ENCODE measurements at places on chromosomes 7 and 10.

GRCh38 chr10:63833411-63834060 lies 312.3 kb downstream of the REEP3 start:
- DNase-seq: no peak

DNA sequence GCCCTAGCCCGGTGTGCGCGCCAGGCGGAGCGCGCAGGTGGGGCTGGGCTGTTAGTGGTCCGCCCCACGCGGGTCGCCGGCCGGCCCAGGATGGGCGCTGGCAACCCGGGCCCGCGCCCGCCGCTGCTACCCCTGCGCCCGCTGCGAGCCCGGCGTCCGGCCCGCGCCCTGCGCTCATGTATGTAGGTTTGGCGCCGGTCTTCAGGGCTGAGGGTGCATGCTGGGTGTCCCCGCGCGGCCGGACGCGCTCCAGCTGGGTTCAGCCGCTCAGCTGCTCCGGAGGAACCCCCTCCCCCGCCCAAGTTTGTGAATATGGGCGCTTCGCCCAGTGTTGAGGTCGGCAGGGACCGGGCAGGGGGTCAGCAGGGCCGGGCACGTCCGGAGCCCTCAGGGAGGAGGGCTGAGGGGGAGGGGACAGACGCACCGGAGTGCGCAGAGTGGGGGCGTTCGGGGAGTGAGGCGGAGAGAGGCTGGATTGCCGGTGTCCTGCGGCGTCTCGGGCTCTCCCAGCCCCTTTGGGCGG lies 559 bp downstream of the VWC2 start:
- DNase-seq: peak; percentile 79

GRCh38 chr10:132520177-132520811 lies 17.3 kb upstream of the INPP5A start:
- no peak for DNase-seq

- DNase-seq: no peak
These were observed 5.5 kb downstream of the GSTO1 start for GRCh38 chr10:104259999-104260774.

DNA sequence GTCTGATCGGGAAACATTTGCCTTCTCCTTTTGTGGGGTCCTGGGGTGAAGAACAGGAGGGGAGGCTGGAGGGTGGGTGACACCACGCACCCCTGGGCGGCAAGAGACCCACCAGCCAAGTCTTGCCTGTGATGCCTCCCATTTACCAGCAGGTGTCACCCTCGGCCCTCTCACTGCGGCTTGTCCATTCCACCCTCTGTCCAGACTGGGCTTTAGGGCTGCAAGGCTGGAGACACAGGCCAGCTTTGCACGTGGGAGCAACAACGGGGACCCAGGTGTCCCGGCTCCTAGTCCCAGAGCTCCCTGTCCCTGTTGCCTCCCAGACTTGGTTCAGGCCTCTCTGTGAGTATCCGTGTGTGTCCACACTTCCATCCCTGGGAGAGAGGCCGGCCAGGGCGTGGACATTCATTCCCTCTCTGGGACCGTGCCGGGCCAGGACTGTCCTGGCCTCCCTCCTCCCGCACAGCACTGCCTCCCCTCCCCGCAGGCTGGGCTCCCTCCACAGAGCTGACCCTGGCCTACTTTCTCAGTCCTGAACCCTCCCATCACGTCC lies 36.2 kb upstream of the GTF2IRD1 start:
- peak; percentile 89 for DNase-seq

GRCh38 chr7:51472873-51473272 lies 156.3 kb upstream of the COBL start:
- no peak for DNase-seq

DNA sequence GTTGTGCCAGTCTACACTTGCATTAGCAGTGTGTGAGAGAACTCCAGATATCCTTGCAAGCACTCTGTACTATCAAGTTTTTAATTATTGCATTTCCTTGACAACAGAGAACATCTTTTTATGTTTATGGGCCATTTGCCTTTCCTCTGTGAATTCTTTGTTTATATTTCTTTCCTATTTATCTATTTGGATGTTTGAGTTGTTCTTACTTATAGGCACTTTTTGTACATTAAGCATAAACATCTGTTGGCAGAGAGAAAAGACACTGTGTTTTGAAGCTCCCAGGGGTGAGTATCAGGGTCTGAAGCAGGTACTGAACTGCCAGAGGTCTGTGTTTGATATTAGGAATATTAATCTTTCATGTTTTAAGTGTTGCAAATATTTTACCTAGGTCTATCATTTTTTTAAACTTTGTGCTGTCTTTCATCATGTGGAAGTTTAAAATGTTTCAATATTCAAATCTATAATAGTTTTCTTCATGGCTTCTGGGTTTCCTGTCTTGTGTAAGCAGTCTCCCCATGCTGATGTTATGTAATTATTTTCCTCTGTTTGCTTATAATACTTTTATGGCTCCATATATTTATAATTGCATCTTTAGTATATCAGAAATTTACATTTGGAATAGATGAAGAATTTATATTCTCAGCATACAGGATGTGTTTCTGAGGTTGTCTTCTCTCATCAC lies 17.7 kb upstream of the PDCD4 start:
- no peak for DNase-seq

- DNase-seq: peak; percentile 43
These were observed 178.0 kb downstream of the ADARB2 start for GRCh38 chr10:1559311-1559710.

GRCh38 chr10:60009710-60010383 lies 103.5 kb upstream of the CCDC6 start:
- no peak for DNase-seq

DNA sequence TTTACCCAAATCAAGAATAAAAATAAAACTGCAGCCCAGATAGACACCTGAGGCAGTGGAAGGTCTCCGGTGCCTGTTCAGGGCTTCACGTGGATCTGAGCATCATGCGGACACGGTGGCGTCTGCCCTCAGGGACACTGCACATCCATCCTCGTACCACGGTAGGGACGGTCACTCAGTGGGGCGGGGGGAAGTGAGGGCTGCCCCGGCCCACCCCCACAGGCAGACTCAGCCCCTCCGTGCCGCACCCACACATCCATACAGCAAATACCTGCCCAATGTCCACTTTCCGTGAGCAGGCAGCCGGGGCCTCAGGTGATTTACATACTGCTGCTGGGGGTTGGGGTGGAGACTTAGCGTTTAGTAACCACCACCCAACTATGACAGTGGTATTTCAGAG lies 207.8 kb downstream of the DIP2C start:
- DNase-seq: no peak

- DNase-seq: no peak
These were observed 11.4 kb downstream of the ELN start for GRCh38 chr7:74039337-74039736.

GRCh38 chr7:157278791-157279724 lies 57.7 kb upstream of the DNAJB6 start:
- DNase-seq: peak; percentile 55

DNA sequence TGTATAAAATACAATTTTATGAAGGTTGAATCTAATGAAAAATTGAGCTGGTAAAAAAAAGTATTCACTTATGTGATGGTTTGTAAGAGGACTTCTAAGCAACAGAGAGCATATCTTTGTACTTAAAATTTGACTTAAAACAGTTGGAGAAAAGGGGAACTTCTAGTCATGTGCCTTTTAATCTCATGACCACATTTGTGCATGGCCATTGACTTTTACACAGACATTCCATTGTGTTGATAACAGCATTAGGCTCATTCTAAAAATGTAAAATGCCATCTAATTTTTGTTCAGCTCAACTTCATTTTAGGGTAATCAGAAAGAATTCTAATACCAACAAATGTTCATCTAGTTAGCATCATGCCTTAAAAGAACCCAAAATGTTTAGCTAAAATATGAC lies 119.9 kb downstream of the HPSE2 start:
- no peak for DNase-seq

DNA sequence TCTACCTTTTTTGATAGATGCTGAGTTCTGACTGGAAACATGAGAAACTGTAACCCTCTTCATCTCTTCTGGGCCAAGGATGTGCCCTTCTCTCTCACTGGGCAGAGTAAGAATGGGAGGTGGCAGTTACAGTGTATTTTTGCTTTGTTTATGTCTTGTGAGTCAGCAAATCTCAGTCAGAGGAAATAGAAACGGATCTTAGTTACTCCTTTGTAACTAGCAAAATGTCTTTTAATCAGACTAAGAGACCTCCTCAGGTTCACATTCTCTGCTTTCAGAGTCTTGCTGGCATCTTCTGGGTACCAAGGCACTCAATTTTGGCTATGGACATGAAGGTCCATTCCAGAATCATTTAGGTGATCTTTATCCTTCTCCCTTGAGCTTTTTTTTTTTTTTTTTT lies 70.9 kb downstream of the HHEX start:
- DNase-seq: no peak

- peak; percentile 45 for DNase-seq
These were observed 75.5 kb downstream of the MACC1 start for GRCh38 chr7:20141666-20142065.

- DNase-seq: no peak
These were observed 94.4 kb downstream of the ITIH5 start for GRCh38 chr10:7572391-7572790.

DNA sequence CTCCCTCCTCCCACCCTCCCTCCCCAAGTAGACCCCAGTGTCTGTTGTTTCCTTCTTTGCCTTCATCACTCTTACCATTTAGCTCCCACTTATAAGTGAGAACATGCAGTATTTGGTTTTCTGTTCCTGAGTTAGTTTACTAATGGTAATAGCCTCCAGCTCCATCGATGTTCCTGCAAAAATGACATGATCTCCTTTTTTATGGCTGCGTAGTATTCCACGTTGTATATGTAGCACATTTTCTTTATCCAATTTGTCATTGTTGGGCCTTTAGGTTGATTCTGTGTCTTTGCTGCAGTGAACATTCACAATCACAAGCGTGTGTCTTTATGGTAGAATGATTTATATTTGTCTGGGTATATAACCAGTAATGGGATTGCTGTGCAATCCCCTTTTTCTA lies 51.8 kb upstream of the ARHGAP12 start:
- no peak for DNase-seq

DNA sequence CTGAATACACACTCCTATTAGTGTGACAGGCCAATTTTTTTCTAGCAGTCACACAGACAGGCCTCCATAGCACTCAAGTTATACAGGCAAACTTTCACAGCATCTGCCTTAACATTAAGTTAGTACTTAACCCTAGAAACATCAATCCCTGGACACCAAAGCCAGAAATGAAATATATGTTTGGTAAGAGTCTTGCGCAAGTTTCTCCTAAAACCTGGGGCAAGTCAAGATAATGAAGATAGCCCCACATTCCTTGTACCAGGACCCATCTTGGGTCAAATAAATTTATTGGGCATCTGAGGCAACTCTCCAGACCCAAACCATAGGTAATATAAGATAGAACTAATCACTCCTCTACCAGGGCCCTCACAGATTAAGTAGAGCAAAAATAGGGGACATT lies 70.8 kb upstream of the ZNF92 start:
- DNase-seq: no peak

GRCh38 chr7:40843338-40843985 lies 708.7 kb downstream of the SUGCT start:
- no peak for DNase-seq
